ENCODE measurements at places on chromosomes 6 and 20.

GRCh38 chr6:120604510-120604909 lies 729.8 kb downstream of the TBC1D32 start:
- DNase-seq, result no peak

DNA sequence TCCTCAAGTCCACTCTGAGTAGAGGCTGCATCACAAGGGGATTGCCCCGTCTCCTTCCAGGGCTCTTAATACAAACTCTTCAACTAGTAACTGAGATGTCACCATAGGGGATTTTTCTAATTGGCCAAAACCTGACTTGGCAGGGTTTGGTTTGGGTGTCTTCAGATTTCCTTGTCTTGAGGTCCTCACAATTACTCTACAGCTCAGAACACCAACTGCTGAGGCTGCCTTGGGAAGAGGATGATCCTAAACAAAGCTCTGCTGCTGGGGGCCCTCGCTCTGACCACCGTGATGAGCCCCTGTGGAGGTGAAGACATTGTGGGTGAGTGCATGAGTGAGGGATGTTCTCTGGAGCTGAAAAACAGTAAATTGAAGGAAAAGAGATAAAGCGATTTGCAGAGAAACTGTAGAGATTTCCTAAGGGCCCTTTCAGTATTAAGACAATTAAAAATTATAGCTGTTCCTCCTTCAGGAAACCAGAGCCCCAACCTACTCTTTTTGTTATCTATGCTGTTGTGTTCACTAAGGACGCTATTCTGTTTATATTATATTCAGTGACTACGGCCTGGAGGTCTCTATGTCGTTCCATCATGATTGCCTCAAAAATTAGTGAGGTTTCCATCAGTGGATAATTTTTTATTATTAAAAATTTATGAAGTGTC lies at the start of gene HLA-DQA1:
HLA-DQA1 (plus strand) TSS at position 188 of the 662 bp plus-strand sequence; CDS start at position 241, 53 bp downstream.
- no peak for DNase-seq

GRCh38 chr6:112710710-112711109 lies 363.6 kb downstream of the RFPL4B start:
- DNase-seq, result no peak

DNA sequence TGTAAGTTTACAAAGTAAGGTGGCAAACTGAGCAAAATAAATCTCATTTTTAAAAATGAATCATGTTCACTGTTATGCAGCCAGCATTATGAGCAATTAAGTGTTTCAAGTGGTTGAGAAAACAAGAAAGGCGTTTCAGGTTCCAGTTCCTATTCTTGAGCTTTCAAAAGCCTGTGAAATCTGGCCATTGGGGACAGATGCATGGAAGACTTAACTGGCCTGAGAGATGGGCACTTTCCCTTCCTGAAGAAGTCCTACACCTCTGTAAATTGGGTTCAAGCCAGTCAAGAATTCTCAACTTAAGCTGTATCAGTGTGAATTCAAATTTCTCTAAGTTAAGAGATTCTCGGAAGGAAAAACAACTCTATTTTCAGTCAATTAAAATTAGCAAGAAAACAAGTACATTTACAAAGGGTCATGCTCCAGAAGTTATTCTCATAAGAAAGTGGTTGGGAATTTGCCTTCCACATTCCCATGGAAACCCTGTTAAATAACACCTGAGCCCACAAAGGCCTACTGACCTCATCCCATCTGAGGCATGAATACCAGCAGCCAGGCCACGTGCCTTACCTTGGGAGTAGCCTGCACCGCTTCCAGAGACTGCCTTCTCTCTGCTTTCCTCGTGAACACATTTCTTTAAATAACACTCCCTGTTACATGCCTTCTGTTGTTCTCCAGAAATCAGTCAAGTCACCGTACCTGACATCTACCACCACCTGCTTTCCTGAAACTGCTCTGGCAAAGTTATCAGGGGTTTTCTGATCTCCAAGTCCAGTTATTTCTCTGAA lies 19.4 kb downstream of the MAP3K5 start:
- no peak for DNase-seq

- DNase-seq, result no peak
Measured at GRCh38 chr6:77425216-77425615, 38.1 kb downstream of the HTR1B start.

GRCh38 chr20:38315290-38315966 lies 11.5 kb downstream of the BPI start:
- no peak for DNase-seq

DNA sequence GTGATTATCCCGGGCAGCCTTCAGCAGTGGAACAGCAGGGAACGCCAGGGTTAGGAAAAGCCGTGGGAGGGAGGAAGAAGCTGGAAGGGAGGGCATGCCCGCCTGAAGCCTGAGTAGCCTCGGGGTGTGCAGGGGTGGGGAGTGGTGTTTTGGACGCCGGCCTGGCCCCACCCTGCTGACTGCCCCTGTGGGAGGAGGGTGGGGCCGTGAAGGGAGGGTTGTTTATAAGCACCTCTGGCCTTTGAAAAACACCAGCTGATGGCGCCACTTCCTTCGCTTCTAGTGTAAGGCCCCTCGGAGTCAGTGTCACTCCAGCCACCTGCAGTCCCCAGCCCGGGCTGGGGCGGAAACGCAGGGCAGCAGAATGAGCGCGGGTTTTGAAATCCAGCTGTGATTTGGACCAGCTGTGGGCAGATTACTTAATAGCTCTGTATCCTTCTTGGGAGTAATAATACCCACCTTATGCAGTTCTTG lies 52.8 kb upstream of the BMP6 start:
- DNase-seq, result no peak

DNA sequence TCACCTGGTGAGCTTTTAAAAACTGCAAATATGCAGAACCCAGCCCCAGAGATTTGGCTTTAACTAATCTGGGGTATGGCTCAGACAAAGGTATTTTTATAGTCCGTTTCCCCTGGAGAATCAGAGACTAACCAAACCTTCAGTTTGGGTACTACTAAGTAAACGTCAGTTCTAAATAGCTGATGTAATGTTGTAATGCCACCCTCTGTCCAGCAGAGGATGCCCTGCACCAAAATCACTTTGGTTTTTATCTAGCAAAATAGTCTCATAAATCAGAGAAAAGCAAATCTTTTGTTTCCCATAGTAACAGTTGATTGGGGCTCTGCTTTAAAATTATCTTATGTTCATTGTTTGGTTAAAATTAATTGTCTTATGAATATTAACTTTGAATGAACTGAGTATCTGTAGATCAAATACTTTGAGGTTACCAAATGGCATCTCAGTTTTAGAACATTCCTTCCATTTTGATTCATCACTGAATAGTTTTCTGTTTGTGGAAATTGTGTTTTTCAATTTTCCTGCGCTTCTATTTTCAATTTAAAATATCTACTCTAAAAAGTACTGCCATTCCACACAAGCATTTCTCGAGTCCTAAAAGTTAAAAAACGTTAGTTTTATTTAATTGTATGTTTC lies 278.3 kb upstream of the PLCB4 start:
- DNase-seq, result no peak

DNA sequence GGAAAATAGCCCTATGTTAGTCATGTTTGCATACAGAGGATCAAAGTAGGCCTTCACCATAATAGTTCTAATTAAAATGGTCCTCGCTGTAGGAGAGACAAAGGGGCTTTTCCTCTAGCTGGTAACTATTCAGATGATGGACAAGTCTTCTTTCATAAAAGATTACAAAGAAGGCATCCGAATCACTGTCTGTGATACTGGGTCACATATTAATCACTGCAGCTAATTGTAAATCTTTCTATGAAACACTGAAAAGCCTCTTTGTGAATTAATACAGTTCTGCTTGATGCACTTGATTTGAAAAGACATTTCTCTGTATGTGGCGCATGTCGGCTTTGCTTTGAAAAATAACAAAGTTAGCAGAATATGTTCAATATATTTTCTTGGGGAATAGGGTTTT lies 520.8 kb downstream of the KIF16B start:
- no peak for DNase-seq

DNA sequence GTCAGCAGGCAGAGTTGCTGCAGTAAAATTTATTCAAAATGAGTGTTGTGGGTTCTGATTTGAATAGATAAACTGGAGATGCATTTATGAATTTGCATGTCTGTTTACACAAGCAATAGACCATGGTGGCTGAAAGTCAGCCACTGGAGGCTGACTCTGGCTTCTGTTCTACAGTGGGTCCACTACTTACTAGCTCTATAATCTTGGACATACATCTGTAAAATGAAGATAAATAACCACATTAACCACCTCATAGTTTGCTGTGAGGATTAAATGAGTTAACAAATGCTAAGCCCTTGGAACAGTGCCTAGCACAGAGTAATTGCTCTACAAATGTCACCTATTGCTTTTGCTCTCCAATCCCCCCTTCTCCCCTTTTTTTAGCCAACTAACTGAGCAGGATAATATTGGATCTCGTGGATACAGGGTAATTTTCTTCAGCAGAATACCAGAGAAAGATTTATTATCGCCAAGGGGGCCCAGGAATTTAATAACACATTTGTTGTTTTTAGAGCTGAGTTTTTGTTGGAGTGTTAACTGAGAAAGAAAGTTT lies 1.4 kb upstream of the PM20D2 start:
- DNase-seq, result no peak

GRCh38 chr6:163760860-163761259 lies 346.3 kb downstream of the QKI start:
- DNase-seq, result no peak

- no peak for DNase-seq
Measured at GRCh38 chr20:15857173-15857784, 716.0 kb downstream of the KIF16B start.

- DNase-seq, result no peak
Measured at GRCh38 chr20:62476056-62476838, 452 bp upstream of the GATA5 start.

- no peak for DNase-seq
Measured at GRCh38 chr20:41540918-41541317, 77.3 kb downstream of the CHD6 start.

DNA sequence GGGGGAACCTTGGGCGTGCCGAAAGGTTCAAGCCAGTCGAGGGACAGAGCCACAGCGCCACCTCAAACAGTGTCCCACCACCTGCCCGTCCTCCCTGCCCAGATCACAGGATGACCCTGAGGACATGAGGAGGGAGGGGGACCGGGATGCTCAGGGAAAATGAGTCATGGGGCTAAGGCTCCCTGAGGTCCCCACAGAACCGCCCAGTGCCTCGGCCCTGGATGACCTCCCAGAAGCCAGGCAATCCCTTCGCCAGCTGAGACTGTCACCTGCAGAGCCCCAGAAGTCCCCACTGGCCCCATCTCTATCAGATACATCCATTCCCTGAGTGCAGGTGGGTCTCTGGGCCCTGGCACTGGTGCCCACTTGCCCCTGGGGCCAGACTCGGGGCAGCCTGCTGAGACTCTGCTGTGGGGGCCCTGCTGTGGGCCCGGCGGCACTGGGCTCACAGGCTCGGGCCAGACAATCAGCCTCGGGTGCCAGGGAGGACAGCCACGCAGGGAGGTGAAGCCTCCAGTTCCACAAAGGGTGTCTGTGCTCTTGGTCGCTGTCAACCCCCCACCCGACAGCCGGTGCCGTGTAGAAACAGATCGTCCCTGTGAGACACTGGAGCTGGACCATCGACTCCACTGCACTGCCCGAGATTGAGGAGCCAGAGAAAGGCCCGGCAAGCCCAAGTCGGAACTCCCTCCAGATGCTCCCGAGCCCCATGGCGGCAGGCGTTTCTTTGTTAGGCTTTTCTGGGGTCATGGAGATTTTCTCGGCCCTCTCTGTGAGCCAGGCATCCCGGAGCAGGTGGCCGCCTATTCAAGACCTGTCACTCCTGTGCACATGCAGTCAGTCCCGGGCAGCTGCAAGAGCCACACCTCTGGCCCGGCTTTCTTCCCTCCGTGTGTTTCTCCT lies 26.1 kb downstream of the PXDC1 start:
- DNase-seq, result no peak

DNA sequence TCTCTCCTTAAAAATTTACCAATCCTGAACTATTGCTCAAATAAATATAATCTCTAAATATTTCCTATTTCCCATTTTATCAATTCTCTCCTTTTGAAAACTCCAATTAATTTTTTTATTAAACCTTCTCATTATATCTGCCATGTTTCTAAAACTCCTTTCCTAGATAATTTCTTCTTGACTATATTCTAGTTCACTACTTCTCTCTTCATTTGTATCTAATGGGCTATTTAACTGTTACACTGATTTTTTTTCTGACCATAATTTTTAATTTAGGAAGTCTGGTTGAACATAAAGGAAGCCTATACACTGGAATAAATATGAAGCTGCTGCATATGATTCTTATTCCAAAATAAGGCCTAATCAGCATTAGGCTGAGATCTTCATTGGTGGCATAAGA lies 96.3 kb upstream of the PLN start:
- no peak for DNase-seq

GRCh38 chr20:37346236-37346534 lies 245 bp downstream of the SRC start:
- DNase-seq, result no peak

GRCh38 chr6:26029857-26030653 lies 57.2 kb upstream of the HFE start:
- DNase-seq, result no peak

- DNase-seq, result no peak
Measured at GRCh38 chr20:48066246-48066645, 281.0 kb upstream of the SULF2 start.

- no peak for DNase-seq
Measured at GRCh38 chr6:29676981-29677601, 3.9 kb downstream of the ZFP57 start.

GRCh38 chr6:3696525-3697088 lies 54.9 kb downstream of the PXDC1 start:
- no peak for DNase-seq

DNA sequence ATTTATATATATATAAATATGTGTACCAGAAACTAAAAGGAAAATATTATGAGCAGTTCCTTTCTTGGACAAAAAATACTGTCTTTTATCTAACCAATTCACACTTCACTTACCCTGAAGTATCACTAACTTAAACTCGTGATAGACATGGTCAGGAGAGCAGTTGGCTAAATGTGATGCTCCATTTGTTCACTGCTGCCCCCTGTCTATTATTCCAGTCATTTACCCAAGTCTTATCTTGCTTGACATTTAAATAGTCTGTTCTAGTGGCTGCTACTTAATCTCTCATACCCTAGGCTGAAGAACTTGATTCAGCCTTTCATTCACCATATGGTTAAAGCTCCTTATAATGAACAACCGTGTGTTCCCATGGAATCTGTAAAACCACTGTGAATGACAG lies 789.6 kb upstream of the EYS start:
- no peak for DNase-seq
